ENCODE measurements at places on chromosomes 13 and 19.
A peak's percentile ranks its signal among the peaks of the same experiment; 100 is the strongest.

DNA sequence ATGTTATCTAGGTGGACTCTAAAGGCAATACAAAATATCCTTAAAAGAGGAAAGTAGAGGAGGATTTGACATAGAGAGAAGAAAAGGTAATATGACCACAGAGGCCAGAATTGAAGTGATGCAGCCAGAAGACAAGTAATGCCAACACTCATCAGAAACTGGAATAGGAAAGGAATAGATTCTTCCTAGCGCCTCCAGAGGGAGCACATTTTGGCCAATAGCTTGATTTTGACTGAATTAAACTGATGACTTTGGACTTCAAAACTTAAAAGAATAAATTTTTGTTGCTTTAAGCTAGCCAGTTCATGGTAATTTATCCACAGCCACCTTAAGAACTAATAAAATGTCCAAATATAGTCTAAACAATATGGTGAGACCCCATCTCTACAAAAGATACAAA, 1921.9 kb downstream of the OLFM4 start:
- DNase-seq = no peak

DNA sequence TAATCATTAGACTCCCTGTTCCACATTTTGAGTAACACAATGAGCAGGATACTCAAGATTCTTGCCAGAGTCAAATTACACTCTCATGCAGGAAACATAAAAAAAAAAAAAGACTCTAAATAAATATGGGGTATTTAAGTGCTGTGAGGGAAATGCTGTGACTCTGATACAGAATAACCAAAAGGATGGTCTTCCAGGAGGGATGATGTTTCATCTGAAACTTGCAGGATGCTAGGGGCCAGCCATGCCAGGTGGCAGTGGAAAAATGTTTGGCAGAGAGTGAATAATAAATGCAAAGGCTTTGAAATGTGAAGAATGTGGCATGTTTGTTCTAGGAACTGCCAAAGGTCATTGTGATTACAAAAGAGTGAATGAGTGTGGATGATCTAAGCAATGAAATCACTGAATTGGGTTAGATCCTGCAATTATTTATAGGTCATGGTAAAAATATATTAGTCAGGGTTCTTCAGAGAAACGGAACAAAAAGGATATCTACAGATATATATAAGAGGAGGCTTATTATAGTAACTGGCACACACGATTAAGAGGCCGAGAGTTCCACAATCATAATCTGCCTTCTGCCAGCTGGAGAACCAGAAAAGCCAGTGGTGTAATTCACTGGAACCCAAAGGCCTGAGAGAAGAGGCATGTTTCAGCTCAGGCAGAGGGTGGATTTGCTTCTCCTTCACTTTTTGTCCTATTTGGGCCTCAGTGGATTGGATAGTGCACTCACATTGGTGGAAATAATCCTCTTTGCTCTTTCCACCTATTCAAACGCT, 1832.8 kb upstream of the MIR17HG start:
- peak; percentile 4 for DNase-seq

- no peak for DNase-seq
Measured at GRCh38 chr19:47413941-47414340, 5.4 kb downstream of the MEIS3 start.

- DNase-seq = no peak
Measured at GRCh38 chr19:5216141-5216847, 124.3 kb downstream of the PTPRS start.

- no peak for DNase-seq
Measured at GRCh38 chr13:109160357-109160756, 530.9 kb downstream of the MYO16 start.

DNA sequence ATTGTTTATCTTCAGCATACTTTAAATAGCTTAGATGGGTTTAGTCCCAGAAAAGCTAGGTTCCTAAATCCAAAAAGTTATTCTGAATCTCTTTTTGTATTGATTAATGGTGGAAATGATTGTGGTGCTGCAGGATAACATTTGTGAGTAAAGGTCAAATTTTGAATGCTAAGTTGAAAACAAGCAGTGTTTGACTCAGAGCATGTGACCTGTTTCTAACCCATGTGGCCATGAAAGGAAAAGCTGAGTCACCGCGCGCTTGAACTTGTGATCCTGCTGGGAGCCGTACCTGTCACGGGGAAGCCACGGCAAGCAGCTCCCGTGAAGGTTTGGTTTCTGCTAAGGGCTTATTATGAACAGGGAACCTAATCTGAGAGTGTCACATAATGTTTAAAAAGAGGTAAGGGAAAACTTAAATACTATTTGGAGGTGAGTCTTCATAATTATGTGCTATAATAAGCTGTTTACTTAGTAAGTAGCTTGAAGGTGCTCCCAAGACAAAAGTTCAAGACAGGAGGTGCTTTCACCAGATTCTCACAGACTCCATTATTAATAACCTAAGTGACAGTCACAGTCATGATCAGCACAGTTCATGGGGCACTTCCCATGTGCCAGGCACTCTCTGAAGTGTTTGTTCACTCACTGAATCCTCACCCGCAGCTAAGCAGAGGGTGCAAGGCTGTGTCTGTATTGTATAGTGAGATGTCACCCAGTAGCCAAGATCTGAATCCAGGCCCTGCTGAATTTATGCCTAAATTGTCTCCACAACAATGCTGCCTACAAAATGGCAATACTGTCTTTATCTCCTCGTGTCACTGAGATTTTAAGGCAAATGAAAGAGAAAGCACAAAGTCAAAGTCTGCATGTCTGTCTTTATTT, 286.5 kb downstream of the MYO16 start:
- DNase-seq = peak; percentile 79

DNA sequence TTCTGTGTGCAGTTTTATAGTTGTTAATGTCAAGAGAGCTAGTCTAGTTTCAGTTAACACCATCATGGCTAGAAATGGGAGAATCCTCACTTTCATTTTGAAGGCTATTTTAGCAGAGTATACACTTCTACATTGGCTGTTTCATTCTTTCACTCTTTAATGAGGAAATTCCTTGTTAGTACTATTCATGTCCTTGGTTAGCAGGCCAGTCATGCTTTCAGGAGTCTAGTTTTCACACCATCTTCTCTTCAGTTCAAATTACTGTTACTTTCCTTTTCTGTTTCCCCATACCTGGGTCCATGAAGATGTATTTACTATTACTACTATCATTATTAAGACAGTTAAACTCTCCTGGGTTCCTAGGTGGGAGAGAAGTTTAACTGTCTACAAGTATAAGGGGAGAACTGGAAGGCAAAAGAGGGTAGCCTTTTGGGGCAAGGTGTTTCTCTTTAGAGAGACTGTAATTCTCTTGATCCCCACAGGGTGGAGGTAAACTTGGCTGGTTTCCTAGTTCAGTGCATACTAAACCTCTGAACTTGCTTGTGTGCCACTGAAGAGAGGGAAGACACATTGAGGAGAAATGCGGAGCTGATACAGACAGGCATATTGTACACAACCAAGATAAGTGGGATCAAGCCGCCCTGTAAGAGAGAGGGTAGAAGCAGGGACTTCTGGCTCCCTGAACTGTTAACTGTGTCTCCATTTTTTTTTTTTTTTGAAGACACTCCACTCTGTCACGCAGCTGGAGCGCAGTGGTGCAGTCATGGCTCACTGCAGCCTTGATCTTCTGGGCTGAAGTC, 41.3 kb upstream of the IGFL4 start:
- peak; percentile 76 for DNase-seq

DNA sequence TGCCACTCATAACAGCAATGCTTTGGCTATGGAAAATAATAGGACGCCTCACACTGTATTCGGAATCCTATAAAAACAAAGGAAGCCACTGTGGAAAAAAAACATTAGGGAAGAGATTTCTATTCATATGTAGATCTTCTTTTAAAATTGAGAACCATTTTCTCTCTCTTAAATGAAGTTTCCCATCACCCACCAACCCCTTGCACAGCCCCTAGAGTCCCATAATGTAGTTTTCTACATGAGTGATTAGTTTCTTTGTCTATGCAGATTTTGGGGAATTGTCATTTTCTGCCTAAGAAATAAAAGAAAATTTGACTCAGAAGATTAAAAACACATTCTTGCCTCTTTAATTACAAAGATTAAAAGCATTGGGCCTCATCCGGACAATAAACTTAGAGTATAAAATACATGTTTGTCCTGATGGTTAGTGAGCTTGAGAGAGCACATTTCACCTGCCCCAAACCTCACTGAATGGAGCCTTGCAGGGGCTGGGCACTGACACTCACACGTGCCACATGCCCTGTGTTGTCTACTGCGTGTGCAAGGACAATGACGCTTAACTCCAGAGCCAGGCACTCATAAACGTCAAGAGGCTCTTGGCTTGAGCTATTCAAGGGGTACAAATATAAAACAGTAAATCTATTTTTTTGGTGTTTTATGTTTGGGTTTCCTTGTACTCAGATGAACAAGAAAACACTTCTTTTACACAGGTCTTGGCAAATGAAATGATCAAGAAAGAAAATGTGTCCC, 40.0 kb upstream of the KL start:
- DNase-seq = no peak

- DNase-seq = no peak
Measured at GRCh38 chr13:107170270-107170931, 602.5 kb upstream of the ARGLU1 start.

GRCh38 chr19:5478241-5478924, 23.2 kb downstream of the ZNRF4 start:
- no peak for DNase-seq

DNA sequence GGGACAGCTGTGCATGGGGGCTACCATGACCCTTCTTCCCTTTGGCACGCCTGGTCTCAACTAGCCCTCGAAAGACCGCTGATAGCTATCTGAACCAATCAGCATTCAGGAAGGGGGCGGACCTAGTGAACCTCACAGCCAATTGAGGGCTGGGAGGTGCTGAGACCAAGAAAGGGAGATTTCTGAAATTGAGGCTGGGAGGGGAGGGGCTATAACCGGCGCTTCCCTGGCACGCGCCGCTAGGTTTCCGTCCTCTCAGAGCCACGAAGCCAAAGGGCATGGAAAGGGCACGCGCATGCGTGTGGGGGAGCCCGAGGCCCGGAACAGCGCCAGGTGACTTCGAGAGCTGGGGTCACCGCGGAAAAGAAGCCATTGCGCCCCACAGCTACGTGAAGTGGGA, 4.2 kb upstream of the PAFAH1B3 start:
- no peak for DNase-seq

- DNase-seq = no peak
Measured at GRCh38 chr19:3834349-3835054, 34.3 kb downstream of the ZFR2 start.

DNA sequence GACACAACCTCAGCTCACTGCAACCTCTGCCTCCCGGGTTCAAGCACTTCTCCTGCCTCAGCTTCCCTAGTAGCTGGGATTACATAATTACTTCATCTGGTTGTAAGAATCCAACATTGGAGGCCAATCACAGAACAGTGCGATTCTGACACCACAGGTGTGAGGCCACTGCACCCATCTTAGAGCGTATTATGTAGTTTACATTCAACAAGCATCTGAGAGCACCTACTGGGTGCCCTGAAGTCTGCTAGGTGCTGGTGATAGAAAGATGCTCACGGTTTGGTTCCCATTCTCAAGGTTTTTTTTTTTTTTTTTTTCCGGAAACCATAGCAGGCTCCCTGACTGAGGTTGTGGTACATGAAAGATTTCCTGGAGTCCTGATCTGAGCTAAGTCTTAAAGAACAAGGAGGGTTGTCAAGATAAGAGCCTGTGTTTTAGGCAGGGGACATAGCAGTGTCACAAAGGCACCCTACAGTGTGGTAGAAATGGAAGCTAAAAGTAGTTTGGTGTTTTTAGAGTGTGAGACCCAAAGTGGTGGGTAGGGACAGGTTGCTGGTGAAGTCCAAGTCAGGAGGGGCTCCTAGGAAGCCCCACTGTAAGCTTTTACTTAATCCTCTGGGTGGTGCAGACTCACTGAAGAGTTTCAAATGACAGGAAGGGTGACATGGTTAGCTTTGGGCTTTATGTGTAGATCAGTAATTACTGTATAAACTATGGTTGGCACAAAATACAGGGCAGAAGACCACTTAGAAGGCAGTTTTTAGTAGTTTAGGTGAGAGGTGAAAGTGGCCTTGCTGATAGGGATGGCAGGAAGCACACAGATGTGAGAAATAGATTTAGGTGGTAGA, 15.2 kb downstream of the SAE1 start:
- no peak for DNase-seq

DNA sequence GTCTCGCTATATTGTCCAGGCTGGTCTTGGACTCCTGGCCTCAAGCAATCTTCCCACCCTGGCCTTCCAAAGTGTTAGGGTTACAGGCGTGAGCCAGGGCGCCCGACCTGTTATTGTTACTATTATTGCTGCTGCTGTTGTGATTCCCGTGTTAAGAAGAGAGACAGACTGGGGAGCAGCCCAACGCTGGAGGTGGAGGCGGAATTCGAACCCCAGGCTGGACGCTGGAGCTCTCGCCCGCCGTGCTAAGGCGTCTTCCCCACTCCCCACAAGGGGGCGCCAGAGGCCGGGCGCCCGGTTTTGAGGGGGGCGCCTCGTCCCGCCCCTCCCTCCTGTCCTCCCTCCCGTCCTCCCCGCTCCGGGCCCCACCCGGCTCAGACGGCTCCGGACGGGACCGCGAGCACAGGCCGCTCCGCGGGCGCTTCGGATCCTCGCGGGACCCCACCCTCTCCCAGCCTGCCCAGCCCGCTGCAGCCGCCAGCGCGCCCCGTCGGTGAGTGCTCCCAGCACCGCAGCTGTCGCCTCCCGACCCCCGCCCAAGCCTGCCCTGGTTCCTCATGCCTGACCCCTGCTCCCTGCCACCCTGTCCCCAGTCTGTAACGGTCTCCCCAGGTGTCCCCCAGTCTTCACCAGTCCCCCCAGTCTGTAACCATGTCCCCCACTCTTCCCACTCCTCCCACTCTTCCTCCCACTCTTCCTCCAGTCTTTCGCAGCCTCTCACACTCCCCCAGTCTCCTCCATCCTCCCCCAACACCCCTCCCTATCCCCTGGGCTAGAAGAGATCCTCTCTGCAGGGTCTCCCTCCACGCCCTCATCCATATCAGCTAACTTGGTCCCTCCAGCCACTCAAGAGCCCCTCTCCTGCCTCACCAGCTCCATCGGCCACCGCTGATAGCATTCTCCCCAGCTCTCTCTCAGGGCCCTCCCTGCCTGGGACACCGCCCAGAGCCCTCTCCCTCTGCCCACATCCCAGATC, at the start of gene EHD2:
EHD2 (plus strand) TSS at position 377 of the 976 bp plus-strand sequence. CDS start 3,191 bp downstream, outside the sequence.
- DNase-seq = peak; percentile 76

DNA sequence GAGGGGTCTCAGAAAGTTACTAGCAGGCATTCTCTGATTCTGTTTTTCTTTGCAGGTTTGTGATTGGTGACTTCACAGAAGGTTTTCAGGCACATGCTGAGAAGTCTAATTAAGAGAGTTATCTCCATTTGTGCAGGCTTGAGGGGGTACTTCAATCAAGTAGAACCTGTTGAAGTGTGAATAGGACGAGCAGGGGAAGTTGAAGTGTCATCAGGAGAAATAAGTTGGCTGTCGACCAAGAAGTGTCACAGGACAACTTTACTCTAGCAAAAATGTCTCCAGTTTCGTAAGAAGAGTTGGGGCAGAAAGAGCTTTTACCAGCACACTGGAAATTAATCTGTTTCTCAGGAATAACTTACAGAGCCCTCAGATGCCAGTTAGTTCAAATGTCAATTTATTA, 576.5 kb upstream of the SLITRK5 start:
- DNase-seq = no peak

DNA sequence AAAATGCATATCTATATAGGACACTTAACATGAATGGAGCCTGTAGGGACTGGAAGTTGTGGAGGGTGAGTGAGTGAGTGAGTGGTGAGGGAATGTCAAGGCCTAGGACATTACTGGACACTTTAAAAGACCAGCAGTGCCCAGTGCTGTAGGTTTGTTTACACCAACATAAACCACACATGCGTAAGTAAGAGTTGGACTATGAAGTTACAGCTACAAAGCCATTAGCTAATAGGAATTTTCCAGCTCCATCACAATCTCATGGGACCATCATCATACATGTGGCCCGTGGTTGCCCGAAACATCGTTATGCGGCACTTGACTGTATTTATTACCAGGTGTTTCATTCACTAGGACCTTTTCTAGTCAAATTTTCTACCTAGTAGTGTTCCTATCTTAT, 49.2 kb downstream of the LATS2 start:
- no peak for DNase-seq

Data from fibroblast of upper back skin (primary cell).